Midbrain (tissue), 1 donor: ENCODE measurements at places on chromosomes 13 and 19.
A peak's percentile ranks its signal among the peaks of the same experiment; 100 is the strongest.

- DNase-seq: no peak
These were observed 2.1 kb downstream of the ZNF563 start for GRCh38 chr19:12331211-12331941.

DNA sequence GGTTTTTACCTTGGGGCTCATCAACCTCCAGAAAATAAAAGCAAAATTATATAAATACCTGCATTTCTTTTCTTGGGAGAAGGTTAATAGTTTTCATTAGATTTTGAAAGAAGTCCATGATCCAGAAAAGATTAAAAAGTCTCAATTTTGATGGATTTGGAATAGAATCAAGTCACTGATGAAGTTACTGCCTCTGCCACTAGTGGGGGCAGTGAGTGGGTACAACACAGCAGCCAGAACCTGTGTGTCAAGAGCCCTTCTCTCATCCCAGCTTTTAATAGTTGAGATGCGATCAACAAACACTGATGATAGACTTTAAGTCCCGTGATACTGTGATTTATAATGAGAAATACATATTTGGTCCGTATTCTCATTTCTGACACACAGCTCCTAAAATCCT is 686.7 kb downstream of the DIAPH3 start:
- DNase-seq: no peak

GRCh38 chr13:23766939-23767338 is 122.3 kb downstream of the MIPEP start:
- DNase-seq: no peak

GRCh38 chr13:37651891-37652290 is 53.3 kb upstream of the POSTN start:
- DNase-seq: no peak

DNA sequence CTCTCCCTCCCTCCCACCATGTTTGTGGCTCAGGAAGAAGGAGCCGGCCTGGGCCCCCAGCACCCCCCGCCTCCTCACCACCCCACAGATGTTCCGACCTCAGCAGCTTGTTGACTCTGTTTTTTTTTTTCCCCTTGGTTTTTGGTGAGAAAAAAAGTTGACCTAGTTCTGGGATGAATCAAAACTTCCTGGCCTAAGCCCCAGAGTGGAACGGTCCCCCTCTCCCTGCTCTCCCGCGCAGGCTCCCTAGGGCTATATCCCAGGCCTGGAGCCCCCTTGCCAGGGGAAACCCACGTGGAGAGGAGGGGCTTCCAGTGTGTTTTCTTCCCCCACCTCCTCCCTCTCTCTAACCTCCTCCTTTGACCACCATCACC is 4.0 kb downstream of the COL5A3 start:
- DNase-seq: peak; percentile 57

DNA sequence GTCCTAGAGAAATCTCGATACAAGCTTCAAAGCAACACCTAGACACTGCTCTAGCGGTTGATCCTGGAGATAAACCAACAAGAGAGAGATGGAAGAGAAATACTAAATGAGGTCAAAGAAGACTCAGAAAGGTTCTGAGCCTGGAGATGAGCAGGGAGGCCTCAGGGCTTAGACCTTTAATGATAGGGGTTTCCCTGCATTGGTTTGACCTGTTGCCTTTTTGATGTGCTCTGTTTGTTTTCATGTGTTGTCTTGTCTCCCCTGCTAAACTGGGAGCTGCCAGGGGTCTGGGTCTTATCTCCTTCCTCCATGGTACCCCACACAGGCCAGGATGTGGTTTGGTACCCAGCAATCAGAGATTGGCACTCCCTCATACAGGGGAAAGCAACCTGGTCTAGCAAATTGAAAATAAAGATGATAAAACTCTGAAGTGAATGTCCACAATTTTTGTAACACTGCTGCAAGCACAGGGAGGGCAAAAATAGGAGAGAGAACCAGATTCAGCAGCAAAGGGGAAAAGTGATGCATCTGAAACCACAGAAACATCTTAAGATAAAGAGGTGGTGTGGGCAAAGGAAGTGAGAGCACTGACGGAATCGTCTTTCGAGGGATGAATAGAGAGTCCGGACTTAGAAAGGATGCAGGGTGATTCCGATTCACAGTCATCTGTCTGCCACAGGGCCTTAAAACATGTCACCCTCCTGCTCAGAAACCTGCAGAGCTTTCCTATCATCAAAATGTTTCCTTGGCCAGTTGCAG is 3.5 kb downstream of the FFAR2 start:
- no peak for DNase-seq

DNA sequence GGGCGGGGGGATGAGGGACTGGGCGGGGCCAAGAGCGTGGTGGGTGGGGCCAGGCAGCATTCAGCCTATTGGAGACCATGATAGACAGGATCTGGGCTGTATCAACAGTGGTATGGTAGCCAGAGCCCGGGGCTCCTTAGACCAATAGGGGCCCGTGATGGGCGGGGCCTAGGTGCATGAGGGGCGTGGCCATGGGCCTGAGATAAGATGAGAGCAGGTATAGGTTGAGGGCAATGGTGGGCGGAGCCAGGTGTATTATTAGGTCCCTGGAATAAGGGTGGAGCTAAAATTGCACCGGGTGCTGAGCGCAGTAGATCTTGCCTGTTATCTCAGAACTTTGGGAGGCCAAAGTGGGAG is 5.3 kb downstream of the ABCA7 start:
- no peak for DNase-seq

DNA sequence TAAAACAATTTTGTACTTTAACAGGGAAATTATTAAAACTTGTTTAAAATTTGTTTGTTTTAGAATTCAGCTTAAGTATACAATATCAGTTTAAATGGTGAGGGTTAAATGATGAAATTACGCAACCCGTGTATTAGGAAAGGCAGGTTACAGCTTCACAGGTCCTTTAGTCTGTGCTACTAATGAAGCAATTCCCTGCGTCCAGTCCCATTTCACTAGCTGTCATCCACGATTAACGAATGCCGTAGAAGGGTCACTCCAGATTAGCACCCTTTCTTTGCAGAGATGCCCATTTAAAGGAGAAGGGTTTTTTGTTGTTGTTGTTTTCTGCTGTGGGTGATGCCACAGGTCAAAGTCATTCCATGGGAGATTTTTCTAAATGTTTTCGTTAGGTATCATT is 457.6 kb upstream of the SLC10A2 start:
- DNase-seq: no peak

DNA sequence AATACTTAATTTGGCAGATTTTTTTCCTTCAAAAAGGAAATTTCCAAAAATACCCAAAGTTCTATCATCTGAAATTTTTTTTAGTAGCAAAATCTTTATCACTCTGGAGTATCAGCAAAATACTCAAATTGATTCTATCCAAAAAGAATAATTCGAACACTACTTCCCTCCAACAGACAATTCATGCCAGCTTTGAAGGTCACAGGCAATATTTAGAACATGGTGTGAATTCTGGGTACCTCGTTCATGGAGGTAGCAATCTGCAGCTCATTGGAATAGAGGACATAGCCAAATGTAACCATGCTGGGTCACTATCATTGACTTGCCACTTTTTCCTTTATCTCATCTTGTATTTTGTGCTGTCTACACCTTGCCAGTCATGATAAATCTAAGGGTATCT is 119.8 kb downstream of the STARD13 start:
- no peak for DNase-seq

GRCh38 chr13:77584106-77584505 is 48.6 kb downstream of the SCEL start:
- peak; percentile 90 for DNase-seq

- DNase-seq: no peak
These were observed 63.4 kb downstream of the EFNB2 start for GRCh38 chr13:106471957-106472543.

GRCh38 chr13:54787754-54788153 is 1759.1 kb downstream of the OLFM4 start:
- no peak for DNase-seq

DNA sequence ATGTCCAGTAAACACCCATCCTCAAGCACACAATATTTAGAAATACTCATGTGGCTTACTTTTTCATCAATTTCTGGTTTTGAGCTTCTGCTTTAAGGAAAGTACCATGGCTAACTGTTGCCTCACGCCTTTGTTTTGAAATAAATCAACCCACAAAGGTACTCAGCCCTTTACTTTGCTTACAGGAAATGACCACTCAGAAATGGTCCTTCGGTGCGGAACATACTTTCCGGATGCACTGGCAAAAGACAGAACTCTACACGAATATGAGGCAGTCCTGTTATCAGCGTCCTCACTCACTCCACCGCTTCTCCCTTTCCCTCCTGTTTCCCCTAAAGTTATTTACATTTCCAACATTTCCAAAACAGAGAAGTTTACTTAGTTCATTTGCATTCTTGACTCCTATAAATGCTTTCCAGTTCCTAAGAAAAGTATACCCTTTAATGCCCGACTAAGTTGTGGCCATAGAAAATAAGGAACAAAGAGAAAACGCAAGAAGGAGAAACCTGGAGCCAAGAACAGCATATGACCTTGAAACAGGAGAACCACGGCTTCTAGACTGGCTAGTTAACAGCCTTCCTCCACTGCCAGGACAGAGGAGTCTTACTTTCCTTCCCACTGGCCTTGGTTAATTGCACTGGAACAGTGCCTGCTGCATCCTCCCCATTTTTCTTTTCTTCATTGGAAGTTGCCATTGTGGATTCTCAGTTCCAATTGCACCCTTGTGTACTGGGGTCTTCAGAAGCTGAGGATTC is 10.6 kb downstream of the FPR2 start:
- DNase-seq: no peak

DNA sequence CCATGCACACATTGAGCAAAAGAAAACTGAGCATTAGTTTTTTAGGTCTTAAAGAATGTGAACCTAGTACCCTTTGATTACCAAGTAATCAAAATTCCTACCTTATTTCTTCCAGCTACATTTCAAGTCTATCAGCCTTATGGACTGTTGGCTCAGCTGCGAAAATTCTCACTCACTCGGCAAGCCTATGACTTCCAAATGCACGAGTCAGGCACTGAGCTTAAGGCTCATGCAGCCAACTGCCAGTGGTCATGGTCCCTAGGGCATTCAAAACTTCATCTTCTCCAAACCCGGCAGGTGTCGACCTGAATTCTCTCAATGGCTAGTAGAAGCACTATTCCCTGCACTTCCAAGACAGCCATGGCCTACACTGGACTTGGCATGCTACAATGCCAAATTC is 41.2 kb downstream of the RUBCNL start:
- no peak for DNase-seq

DNA sequence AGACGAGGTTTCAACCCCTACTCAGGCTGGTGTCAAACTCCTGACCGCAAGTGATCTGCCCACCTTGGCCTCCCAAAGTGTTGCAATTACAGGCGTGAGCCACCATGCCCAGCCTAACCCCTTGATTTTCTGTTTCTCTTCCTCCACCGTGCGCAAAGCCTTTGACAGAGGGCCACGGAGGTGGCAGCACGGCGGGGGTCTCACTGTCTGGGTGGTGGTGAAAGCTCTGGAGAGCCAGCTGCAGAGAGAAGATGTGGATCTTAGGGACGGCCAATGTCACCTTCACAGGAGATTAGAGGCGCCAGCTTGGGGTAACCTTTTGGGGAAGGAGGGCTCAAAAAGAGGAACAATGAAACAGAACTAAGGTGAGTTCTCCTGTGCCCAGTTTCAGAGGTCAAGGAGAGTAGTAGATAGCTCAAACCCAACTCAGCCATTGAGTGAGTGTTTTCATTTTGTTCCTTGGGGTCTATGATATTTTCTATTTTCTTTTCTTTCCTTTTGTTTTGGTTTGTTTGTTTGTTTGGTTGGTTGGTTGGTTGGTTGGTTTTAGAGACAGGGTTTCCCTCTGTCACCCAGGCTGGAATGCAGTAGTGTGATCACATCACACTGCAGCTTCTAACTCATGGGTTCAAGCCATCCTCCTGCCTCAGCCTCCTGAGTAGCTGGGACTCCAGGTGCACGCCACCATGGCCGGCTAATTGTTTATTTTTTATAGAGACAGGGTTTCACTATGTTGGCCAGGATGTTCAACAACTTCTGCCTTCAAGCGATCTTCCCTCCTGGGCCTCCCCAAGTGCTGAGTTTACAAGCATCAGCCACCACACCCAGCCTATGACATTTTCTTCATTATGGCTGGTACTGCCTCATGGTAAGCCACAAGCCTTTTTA is 37.7 kb downstream of the GPR42 start:
- DNase-seq: no peak

DNA sequence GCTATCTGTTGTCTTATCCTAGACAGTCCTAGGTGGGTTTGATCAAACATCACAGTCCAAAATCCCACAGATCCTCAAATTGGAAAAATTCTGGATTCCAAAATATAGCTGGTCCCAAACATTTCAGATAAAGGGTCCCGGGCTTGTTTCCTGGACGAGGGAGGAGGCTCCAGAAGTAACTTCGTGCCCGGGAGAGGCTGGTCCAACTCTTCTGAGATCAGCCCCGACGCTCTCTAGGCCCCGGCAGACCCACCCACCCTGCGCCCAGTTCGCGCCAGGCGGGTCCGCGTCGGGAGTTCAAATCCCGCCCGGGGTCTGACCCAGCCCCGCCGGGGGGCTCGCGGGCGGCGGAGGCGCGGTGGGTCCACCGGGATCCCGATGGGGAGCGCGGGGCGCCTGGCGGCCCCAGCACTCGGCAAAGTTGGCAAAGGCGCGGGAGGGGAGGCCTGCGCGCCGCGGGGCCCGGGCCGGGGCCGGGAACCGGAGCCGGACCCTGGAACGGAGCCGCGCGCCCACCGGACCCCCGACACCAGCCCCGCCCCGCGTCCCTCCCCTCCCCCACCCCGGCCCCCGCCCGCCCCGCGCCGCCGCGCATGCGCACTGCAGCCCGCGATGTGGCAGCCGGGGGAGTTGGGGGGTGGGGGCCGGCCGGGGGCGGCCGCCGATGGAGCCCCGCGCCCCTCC is 513 bp downstream of the MIER2 start:
- peak; percentile 45 for DNase-seq

- DNase-seq: no peak
These were observed 1419.4 kb upstream of the SPRY2 start for GRCh38 chr13:81760316-81760715.

- no peak for DNase-seq
These were observed 134.1 kb downstream of the LACC1 start for GRCh38 chr13:44013758-44014291.

GRCh38 chr13:98026457-98026857 is 73.0 kb downstream of the IPO5 start:
- DNase-seq: no peak

DNA sequence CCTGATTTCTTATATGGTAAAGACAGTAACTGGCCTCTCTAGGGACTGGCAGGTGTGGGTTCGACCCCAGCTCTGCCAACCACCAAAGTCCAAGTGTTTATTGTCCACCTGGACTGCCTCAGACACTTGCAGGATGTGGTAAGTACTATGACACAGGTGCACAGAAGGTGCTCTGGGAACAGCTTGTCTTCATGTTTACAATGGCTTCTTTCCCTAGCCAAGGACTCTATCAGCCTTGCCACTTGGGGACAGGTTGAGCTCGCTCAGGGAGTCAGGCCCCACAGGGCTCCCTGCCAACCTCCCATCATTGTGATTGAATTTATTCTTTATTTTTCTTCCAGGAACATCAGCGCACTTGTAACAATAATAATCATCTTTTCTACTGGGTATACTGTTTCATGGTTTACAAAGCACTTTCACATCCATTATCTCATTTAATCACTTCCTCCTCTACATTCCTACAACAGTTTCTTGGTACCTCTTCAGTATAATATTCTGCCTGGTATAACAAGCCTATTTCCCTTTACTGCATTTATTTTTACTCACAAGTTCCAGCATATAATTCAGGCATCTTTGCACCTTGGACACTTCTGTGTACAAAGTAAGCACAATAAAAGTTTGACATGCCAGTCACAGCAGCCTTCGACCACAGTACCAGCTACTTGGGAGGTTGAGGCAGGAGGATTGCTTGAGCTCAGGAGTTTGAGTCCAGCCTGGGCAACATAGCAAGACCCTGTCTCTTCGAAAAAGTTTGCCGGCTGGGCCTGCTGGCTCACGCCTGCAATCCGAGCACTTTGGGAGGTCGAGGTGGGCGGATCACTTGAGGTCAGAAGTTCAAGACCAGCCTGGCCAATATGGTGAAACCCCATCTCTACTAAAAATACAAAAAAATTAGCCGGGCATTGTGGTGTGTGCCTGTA is 24.2 kb upstream of the GATAD2A start:
- DNase-seq: no peak
